ENCODE measurements at places on chromosomes 5 and 9.

GRCh38 chr9:90860382-90860781, 58.8 kb downstream of the SYK start:
- DNase-seq, result no peak

DNA sequence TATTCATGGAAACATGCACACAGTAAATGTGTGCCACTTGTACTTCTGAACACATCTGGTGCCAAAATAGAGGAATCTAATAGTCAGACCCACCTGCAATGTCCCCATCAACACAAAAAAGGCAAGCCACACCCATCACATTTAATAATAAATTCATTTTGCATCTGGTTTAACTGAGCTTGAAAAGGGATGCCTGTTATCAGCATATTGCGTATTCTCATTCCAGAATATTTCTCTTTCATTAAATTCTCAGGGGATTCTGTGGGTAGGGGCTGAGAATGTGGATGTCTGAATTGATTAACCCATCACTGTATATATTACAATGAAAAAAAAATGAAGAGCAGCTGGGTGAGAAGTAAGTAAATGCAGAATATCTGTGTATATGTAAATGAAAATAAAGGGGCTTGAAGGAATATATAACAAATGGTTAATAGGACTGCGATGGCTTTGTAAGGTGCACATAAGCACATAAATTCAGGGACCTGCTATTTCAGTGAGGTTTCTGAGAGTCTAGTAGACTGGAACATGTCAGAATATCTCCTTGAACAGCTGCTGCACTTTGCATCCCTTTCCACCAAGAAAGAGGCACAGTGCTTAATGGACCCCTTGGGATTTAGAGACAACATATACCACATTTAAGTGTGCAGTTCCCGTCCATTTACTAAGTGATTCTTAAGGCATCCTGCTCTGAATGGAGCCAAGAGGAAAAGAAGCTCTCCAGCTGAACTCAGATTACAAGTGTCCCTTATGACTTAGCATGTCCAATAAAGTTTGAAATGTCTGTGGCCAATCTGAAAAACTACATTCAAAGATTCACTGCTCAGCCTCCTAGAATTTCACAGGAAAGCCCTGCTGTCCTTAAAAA, 104.1 kb upstream of the NIPBL start:
- DNase-seq, result no peak

DNA sequence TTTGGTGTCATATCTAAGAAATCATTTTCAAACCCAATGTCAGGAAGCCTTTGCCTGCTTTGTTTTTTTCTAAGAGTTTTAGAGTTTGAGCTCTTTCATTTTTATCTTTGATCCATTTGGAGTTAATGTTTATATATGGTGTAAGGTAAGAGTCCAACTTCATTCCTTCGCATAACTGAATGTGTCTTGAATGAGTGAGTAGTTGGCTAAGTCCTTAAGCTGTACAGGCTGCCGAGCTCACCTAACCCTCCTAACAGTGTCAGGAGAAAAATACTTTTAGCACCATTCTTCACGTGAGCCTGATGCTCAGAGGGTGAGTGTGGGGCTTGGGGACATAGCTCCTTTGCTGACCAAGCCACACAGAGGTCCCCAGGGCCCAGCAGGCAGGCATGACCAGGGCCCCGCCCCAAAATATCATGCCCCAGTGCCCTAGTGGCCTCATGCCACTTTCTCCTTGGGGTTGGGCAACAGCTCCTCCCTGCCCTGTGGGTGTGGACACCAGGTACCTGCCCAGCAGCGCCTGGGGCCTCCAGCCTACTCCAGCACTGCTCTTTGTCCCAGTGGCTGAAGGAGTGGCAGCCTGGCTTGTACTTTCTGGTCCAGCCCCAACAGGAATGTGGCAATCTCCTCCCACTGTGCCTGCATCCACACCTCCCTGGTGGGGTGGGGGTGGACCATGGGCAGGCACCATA, 17.2 kb downstream of the PPARGC1B start:
- no peak for DNase-seq

GRCh38 chr5:140554454-140554853, 2.8 kb downstream of the SRA1 start:
- DNase-seq, result no peak

- no peak for DNase-seq
Observed at GRCh38 chr9:132586830-132587591, 4.6 kb downstream of the BARHL1 start.

- no peak for DNase-seq
Observed at GRCh38 chr5:7377761-7378160, 18.2 kb upstream of the ADCY2 start.

Data from stimulated activated naive CD4-positive, alpha-beta T cell treated with Interleukin-2 at 50 U/mL for 16 hours (primary cell).